Brain pericyte (primary cell): ENCODE measurements at places on chromosomes 2 and 18.

DNA sequence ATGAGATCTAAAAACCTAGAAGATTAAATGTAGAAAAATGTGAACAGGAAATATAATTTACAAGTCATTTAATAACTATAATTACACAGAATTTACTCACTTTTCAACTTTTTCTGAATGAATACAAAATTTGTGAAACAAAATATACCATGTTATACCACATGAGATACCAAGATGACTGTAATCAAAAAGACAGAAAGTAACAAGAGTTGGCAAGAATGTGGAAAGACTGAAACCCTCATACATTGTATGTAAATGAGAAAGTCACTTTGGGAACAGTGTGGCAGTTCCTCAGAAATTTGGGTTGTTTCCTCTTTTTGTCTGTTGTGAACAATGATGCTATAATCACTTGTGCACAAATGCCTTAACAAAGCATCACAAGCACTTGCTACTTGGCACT lies 145.4 kb upstream of the ZNF804A start:
- DNase-seq: no peak

DNA sequence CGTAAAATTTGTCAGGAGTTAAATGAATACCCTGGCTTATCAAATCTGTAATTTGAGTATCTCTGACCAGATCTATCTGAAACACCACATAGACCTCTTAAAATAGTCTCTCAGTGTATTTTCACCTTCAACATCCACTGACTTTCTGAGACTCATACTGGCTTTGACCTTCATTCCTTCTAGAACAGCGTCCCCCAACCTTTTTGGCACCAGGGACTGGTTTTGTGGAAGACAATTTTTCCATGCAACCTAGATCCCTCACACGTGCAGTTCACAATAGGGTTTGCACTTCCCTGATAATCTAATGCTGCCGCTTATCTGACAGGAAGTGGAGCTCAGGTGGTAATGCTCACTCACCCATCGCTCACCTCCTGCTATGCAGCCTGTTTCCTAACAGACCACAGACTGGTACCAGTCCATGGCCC lies 3.2 kb downstream of the NBAS start:
- no peak for DNase-seq

GRCh38 chr2:184141866-184142265 lies 456.5 kb upstream of the ZNF804A start:
- DNase-seq: no peak

DNA sequence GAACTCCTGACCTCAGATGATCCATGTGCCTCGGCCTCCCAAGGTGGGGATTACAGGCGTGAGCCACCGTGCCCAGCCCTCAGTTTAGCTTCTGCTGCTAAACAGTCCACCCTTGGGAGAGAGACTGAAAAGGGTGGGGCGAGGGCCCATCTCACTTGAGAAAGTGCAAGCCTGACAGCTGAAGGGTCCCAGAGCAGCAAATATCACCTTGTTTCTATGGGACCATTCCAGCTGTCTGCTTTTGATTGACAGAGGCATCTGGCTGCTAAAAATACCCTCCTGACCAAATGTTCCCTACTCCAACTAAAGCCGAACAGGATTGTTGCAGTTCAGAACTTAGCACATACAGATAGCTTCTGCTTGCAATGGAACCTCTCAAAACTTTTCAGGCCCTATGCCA lies 436 bp upstream of the SMYD1 start:
- DNase-seq: no peak

DNA sequence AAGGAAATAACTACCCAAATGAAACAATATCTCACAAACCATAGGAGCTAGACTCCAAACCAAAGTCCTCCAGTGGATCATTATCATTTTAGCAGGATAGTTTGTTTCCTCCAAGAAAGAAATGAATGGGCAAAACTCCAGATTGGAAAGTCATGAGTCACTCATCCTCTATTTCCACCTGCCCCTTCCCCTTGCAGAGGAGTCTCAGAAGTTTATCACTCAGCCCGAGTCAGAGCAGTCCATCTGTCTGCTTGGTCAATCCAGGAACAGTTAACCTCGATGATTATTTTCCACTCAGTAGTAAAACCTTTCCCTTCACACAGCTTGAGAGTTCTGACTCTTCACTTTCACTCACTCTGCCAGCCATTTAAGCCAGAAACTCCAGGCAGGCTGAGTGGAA lies 462.2 kb downstream of the BCL11A start:
- no peak for DNase-seq

GRCh38 chr2:193336781-193337180 lies 1142.0 kb upstream of the TMEFF2 start:
- DNase-seq: no peak

DNA sequence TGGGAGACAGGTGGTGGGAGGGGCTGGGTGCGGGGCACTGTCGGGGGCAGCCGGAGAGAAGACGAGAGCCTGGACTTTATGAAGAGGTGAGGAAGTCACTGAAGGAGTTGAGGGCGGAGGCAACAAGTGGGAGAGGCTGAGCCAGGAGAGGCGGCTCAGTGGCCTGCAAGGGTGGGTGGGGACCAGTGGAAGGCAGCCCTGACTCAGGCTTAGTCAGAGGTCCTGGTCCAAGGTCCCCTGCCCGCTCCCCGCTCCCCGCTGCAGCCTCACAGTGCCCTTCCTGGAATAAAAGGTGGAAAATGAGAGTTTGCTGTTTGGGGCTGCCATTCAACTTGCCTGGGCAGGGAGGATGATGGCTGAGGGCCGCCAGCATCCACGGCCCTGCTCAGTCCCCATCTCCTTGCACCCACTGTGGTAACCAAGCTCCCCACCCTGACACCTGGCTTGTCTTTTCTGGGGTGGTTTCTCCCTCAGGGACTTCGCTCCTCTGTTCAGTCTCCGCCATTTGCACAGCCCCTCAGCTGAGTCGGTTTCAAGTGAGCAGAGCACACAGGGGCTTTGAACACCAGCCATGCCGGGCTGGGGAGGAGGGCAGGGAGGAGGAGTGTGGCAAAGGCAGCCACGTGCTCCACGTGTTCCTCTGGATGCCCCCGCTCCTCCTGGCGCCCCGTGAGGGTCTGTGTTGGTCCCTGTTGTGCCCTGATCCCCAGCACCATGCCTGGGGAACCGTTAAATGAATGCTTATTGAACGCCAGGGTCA lies 13.7 kb upstream of the RALB start:
- DNase-seq: no peak

GRCh38 chr18:32607816-32608215 lies 137.1 kb upstream of the GAREM1 start:
- no peak for DNase-seq

GRCh38 chr2:11320698-11321492 lies 23.5 kb downstream of the ROCK2 start:
- no peak for DNase-seq

- no peak for DNase-seq
Measured at GRCh38 chr18:56825878-56826277, 174.7 kb downstream of the WDR7 start.

- no peak for DNase-seq
Measured at GRCh38 chr2:157318884-157319283, 6.7 kb downstream of the ERMN start.

DNA sequence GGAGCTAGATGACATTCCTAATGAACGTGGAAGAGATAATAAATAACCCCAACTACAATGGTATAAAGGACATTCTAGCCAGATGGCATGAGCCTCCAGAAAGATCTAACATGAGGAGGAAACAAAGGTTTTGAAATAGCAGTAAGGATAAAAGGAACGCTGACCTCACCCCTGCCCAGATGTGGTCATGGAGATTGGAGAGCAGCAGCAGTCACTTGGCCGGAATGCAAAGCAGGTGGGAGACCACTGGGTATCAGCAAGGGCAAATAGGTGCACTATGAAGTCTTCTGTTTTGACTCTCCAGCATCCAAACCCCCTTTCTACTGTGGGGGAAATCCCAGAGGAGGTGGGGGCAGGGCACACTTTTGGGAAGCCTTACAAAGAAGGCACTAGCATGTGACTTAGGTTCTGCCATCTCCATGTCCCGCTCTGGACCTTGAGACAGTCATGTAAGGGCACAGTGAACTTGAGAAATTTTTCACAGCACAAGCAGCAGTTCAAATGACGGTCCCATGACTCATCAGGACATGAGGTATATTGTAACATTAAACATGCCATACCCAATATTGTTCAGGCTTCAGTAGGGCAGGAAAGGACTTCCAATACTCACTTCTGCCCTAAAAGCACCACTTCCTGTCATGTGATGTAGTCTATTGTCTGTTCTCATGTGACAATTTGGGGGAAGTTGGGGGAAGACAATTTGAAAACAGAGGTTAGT lies 55.2 kb downstream of the METTL4 start:
- peak; percentile 49 for DNase-seq

DNA sequence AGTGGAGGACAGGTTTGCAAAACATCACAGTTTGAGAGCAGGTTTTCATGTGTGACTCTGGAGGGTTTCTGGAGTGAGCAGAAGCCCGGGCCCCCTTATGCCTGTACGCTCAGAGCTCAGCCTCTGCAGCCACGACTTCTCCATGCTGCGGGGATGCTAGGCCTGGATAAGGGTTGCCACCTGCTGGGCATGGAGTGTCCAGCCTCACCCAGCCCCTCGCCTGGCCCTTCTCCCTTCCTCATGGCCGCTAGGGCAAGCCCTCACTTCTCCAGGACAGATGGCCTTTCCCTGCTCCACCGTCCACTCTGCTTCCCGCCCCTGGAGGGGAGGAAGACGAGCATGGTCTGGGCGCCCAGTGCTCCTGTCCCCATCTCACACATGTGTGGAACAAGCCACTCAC lies 318.7 kb downstream of the GBX2 start:
- no peak for DNase-seq

- no peak for DNase-seq
Measured at GRCh38 chr2:29238497-29238896, 123.3 kb downstream of the CLIP4 start.

DNA sequence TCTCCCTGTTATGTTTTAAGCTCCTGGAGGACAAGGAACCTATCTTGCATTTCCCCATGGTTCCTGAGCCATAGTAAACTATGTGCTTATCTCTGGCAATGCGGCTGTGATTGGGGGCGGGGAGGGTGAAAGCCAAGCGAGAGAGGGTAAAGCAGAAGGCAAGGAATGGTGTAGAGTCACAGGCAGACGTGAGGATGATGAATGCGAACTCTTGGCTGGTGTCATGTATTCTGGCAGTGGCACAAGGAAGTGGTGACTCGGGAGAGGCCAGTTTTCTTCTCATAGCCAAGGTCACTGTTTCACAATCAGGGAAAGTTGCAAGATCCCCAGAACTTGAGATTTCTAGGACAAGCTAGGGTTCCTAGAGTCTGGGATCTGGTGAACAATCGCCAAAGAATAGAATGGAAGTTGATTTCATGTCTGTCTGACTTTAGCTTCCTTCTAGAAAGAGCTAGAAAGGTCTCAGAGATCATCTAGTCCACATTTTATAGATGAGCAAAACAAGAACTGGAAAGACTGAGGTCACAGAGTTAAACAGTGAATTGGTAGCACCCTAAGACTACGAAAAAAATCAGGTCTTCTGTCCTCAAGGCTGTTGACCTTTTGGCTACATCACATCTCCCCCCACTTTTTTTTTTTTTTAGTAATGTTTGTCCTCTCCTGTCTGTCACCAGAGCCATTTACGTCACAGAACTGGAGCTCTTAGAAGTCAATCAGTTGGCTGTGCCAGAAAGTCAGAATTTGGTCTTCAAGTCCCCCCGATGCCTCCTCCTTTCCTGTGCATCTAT lies 137.0 kb downstream of the BCL11A start:
- no peak for DNase-seq

- no peak for DNase-seq
Measured at GRCh38 chr2:112547333-112547732, 5.1 kb downstream of the POLR1B start.

DNA sequence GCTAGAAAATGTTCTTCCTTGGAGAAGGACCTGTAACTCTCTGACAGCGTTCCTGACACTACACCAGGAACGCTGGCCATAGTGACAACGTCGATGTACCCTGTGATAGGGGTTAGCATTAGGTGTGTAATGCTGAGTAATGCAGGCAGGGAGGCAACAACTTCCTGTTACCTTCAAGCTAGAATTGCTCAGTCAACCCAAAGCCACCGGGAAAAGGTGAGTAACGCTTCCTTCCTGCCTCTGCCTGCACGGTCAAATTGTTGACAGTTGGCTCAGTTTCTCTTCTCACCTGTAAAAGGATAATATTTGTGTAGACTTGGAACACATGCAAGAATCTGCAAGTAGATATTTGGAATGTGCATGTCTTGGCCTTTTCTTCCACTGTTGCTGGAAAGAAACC lies 12.7 kb downstream of the FAM110C start:
- DNase-seq: no peak

- DNase-seq: no peak
Measured at GRCh38 chr2:201472411-201472810, 20.9 kb downstream of the STRADB start.

DNA sequence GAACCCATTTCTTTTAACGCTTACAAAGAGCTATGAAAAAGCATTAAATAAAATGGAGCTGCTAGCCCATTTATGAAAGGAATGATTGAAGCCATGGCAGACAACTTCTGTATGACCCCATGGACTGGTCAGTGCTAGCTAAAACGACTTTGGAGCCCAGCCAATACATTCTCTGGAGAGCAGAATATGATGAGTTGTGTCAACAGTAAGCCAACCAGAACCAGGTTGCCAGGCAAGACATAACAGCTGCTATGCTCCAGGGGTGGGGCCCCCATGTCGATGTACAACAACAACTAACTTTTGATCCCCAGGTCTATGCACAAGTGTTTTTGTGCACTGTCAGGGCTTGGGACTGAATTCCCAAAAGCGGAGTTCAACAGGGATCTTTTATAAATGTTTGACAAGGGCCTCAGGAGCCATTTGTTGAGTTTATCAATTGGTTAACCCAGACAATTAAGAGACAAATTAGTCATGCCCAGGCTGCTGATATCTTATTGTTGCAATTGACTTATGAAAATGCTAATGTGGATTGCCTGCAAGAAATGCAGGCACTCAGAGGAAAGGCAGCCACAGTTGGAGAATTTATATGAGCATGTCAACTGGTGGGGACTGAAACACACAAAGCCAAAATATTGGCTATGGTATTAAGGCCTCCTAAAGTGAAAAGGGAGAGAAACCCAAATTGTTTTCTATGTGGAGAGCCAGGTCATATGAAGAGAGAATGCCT lies 64.6 kb upstream of the MYO3B start:
- no peak for DNase-seq

DNA sequence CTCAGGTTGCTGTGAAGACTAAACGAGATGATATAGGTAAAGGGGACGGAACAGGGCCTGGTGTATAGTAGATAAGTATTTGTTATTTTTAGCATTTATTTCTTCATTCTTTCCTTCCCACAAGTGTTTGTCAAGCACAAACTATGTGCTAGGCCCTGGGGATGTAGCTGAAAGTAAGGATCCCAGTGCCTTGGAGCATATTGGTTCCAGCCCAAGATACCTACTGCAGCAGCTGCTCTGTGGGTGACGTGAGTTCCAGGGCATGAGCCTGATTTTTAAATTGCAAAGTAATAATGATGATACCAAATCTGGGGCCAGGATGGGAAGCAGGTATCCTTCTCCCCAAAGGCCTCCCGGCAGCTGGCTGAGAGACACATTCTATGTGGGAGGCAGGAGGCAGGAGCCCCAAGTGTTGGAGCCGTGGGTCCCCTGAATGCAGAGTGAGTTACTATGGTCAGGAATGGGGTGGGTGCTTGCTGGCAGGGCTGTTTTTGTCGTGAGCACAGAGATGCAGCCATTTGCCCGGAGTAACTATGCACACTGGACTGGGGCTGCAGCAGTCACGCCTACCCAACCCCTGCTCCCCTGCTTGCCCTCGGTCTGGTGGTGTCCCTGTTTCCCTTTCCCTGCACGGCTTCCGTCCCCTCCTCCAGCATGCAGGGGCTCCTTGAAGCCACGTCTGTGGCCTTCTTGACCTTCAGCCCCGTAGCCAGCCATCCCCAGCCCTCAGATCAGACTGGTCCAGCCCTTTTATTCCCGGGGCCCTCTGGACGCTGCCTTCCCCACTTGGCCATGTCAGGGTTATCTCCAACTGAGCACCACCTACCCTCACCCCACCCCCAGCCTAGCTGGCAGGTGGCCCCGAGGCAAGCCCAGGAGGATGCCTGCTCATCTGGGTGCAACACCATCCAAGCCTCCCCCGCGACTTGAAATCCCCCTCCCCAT lies 52.4 kb downstream of the INHBB start:
- no peak for DNase-seq
